ENCODE measurements at places on chromosomes 1 and 21. TPM values are rescaled to one million over a fixed set of nuclear protein-coding genes. Genes with fewer than 3 reads are reported as not detected.
A peak's percentile ranks its signal among the peaks of the same experiment; 100 is the strongest.

UBIAD1 gene
- total RNA-seq = 10.5 TPM

RGS8 gene
- total RNA-seq = not detected

PTGER3 gene
- total RNA-seq = 1.9 TPM

DNA sequence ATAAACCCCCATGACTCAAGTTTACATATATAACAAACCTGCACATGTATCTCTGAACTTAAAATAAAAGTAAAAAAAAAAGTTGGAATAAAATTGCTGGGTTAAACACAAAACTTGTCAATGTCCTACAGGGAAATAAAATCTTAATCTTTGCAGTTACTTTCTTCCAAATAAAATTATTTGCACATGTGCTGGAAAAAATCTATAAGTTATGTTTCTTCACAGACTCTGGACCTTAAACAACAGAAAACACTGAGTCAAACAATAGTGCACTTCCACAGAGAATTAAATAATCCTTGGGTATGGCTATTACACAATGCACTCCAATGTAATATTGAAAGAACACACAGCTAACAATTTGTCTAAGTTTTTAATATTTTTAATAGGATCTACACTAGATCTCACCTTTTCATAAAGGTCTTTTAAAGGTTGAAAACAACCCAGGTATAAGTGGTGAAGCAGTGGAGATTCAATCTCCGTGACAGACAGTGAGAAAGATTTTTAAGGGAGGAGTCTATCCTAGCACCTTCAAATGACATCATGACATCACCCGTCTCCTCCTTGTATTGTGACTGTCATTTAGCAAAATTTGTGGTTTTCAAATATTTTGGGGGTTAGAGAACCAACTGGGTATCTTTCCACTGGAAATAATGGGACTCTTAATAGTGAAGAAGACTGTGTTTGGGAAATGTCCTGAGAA lies 25.2 kb upstream of the FGGY start:
- no peak for DNase-seq

DNA sequence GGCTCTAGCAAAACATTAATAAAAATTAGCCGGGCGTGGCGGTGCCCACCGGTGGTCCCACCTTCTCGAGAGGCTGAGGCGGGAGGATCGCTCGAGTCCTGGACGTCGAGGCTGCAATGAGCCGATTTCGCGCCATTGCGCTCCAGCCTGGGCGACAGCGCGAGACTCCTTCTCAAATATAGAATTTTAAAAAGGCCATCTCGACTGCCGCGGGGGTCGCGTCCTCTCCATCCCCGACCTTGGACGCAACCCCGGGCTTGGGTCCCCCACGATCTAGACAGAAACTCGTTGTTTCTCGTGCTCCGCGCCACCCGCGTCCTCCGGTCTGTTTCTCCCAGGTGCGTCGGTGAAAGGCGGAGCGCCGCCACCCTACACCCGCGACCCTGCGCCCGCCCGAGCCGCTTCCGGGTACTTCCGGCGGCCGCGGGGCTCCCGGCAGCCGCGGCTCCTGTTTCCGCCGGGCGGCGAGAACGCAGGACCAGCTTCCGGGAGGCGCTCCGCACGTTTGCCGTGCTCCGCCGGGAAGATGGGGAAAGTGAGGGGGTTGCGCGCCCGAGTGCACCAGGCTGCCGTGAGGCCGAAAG lies at the start of gene SLX9:
Gene SLX9, plus strand, starts transcription at position 498 of the 584 bp plus-strand sequence. Its CDS starts 29 bp downstream, at position 527.
- DNase-seq = peak; percentile 84

GRCh38 chr1:203426870-203427269 lies 48.7 kb upstream of the PRELP start:
- no peak for DNase-seq

Data from lower lobe of right lung (tissue), 2 donors.